ENCODE measurements at places on chromosomes 16 and 17.

DNA sequence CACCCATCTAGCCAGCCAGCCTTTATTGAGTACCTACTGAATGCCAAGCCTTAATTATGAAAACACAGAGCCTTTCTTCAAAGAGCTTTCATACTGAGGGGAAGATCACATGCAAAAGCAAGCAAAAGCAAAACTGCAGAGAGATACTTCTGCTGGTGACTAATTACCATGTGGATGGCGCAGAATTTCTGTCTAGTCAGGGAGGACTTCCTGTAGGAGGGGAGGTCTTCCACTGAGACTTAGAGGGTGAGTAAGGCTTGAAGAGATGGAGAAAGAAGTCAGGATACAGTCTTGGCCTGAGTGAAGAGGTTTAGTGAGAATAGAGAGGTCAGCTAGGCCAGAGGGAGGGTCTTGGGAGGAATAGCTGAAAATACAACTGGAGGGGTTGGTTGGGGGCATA, 53.9 kb upstream of the CCL2 start:
- no peak for DNase-seq

DNA sequence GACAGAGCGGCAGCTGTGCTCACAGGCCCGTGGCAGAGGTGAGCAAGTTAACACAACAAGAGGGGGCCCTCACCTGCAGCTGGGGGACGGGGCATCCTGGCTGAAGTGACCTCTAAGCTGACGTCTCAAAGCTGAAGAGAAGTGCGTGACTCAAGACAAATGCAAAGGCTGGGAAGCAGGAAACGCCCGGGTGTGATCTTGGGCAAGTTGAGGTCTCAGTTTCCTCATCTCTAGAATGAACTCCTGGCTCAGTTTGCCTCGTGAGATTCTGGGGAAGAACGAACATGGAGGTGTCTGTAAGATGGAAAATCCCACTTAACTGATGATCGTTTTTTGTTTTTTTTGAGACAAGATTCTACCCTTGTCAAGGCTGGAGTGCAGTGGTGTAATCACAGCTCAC, 40.1 kb upstream of the C1QL1 start:
- no peak for DNase-seq

- no peak for DNase-seq
Measured at GRCh38 chr16:67653789-67654402, 6.2 kb downstream of the ACD start.

- DNase-seq: no peak
Measured at GRCh38 chr17:75272848-75273184, 1.8 kb upstream of the MIF4GD start.

DNA sequence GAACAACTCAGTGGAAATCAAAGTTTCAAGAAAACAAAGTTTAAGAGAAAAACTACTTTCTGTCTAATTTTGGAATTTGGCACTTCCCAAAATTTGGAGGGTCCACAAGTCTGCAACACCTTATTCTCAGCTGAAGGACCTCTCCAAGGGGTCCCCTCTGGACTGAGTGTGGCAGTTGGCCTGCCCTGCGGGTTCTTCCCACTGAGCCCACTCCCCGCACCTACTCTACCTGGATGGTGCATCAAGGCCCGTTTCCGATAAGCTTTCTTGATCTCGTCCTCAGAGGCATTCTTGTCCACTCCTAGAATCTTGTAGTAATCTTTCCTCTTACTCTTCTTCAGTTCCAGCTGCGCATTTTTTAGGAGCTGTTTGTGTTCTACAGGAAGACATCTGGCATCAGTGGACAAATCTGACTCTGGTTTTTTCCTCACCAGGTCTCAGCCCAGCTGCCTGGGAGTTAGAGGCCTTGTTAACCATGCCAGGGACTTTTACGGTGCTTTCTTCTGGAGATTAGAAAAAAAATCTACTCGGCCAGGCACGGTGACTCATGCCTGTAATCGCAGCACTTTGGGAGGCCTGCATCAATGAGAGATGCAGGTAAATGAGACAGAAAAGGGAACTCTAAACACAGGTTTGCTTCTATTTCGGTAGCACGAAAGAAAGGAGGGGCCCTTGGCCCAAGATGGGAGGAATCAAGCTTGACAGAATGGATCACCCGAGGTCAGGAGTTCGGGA, 15.6 kb downstream of the CNP start:
- no peak for DNase-seq

DNA sequence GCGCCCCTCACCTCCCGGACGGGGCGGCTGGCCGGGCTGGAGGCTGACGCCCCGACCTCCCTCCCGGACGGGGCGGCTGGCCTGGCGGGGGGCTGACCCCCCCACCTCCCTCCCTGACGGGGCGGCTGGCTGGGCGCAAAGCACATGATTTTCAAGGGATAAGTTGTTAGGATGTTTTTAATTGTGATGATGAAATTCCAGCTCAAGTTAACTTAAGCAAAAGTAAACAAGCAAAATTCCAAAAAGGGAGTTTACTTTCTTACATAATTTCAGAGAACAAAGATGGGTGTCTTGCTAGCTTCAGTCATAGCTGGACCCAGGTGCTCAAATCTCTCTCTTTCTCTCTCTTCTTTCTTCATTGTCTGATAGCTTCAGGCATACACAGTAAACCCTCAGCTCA, 33.6 kb upstream of the MED9 start:
- no peak for DNase-seq

- DNase-seq: no peak
Measured at GRCh38 chr17:7398612-7399011, 4.3 kb upstream of the PLSCR3 start.

DNA sequence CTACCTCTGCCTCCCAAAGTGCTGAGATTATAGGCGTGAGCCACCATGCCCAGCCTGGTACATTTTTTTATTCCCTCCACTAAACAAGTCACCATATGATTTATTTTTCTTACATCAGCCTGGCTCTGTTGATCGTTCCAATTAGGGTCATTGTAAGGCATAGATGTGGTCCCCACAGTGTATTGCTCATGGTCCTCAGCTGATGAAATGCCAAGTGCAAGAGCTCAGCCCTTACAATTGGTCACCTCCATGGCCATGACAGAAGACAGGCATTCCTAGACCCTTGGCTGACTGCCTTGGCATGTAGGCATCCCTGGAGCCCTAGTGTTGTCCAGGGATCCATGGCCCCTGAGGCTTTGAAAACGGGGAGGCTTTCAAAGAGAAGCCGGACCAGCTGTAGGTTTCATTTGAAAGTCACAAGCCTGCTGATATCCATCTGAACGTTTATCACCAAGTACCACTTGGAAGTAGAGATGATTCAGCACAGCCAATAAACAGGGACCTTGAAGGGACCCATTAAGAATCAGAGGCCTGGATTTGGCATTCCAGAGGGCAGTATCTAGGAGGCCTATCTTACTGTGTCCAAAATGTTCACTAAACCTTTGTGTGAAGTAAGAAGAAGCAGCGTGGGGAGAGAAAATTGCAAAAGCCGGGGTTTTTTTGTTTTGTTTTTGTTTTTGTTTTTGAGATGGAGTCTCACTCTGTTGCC, 20.6 kb upstream of the PRKCA start:
- DNase-seq: no peak

DNA sequence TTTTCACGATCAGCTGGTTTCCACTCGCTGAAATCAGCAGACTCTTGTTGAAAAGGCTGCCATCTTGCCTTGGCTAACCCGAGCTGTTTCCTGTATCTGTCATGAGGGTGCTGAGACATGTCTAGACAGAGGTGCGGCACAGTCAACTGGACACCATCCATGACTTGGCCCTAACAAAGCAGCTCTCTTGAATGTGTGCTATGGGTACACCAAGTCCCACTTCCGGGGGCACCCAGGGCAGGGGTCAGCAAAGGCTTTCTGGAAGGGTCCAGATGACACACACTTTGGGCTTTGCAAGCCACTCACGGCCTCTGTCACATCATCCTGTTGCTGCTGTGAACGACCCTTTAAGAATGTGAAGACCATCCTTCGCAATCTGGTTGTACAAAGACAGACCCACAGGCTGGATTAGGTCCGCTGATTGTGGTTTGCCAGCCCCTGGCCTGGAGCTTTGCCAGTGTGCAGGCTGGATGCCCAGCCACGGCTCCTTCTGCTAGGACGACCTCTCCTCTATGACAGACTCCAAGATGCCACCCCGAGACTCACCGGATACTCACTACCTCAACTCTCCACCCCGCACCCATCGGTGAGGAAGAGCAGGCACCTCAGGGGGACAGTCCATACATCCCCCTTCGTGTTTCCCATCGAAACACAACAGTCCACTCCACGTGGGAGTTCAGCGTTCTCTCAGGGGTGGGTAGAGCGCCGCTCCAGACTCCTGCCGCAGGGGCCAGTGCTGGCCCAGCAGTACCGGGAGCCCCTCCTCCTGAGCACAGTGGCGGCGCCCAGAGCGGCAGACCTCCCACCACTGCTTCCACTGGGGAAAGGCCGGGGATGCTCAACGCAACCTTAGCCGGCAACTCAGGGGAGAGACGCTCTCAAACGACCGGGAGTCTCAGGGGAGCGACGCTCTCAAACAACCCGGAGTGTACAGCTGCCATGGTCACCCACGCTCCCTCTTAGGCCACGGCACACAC, 123.5 kb downstream of the ANKRD11 start:
- no peak for DNase-seq

- no peak for DNase-seq
Measured at GRCh38 chr16:68090533-68090932, 5.4 kb downstream of the NFATC3 start.

DNA sequence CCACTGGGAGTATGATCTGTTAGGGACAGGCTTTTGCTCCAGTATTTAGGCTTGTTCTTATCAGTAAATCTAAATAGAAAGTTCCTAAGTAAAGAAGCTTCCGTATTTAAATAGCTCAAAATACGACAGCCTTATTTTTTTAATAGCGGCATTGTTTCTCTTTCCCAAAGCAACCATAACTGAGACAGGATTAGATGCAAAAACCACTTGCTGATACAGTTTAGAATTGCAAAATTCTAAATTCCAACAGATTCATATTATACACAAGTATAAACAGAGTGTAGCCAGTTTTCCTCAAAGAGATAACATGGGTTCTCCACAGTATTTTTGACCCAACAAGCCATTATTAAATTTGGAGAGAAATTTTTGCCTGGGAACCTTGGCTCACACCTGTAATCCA, 276.7 kb downstream of the FTO start:
- no peak for DNase-seq

DNA sequence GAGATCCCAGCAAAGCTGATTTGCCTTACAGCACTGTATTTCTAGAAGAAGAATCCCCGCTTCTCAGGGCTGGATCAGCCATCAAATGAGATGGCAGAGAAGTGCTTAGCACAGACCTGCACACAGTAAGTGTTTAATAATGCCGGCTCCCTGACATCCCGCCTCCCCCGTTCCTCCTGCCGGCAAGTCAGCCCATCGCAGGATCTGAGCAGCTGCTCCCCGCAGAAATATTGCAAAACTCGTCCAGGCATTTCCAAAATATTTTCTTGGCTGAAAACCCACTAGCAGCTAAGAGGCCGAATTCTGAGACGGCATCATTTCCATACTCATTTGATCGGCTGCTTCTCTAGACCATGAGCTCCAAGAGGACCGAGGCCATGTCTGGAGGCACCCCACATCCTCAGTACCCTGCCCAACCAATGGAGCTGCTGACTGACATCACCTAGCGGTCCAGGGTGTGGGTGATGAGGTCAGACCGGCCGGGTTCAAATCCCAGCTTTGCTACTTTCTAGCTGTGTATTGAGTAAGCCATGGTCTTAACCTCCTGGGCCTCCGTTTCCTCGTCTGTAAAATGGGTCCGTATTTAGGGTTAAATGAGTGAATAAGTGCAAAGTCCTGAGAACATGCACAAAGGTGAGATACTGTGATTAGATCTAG, 251.5 kb downstream of the KATNIP start:
- no peak for DNase-seq

GRCh38 chr17:78121801-78122215, 6.7 kb downstream of the TMC6 start:
- no peak for DNase-seq

- no peak for DNase-seq
Measured at GRCh38 chr17:50468304-50469207, at the start of gene CHAD. CHAD (minus strand) TSS chr17:50468880; CDS start chr17:50468813, 67 bp downstream.

DNA sequence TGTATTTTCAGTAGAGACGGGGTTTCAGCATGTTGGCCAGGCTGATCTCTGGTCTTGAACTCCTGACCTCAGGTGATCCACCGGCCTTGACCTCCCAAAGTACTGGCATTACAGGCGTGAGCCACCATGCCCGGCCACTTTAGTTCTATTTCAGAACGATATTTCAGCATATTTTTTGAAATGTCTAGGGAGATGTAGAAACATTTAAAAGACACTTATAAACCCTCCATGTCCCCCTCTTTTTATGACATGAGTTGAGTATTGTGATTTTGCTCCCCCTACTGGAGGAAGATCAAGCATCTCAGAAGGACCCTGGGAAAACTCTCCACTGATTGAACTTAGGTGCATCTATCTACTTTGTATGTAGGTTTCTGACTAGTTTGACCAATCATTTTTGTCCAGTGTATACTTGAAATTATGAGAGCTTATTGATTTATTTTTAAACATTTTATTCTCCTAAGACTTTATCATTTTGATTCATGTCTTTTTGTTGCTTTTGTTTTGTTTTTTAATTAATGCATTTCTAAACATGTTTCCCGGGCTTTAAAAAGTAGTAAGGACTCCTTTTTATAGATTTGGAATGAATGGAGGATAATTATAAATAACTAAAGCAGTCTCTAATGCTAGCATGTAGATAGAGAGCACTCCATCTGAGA, 105.1 kb downstream of the CHD9 start:
- DNase-seq: no peak

GRCh38 chr16:57803134-57803990, 1.1 kb upstream of the KIFC3 start:
- DNase-seq: peak; percentile 80

- DNase-seq: no peak
Measured at GRCh38 chr16:86244936-86245335, 265.4 kb upstream of the FOXF1 start.

DNA sequence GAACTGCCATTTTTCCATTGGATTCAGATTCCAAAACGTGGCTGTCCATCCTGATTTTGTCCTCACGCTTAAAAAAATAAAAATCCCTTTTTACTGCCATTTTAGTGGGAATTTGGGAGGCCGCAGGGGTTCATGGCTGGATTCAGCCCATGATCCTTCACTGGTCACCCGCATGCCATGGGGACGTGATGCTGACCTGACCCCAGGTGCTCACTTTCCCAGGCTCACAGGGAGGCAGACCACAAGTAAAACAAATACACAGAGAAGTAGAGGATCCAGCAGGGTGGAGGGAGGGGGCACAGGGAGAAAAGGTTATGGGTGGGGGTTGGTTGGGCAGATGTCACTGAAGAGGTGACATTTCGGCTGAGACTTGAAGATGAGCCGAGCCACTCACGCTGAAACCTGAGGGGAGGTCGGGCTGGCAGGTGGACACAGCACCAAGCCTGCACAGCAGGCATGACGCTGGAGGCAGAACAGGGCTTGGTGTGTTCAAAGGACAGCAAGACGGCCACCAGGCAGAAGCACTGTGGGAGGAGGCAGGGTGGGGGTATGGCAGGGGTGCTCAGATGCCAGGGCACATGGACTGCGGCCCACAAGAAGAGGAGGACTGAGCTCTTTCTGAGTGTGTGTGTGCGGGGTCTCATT, 10.7 kb downstream of the COX4I1 start:
- DNase-seq: no peak

Measured in hippocampal formation (tissue), 2 donors.